ENCODE measurements at places on chromosomes 2 and 18.

- DNase-seq, result no peak
These were observed 9.8 kb upstream of the EPC2 start for GRCh38 chr2:148634749-148635148.

- DNase-seq, result no peak
These were observed 210.1 kb downstream of the ZNF521 start for GRCh38 chr18:25141886-25142285.

GRCh38 chr2:177464549-177464948 is 72.0 kb downstream of the AGPS start:
- DNase-seq, result no peak

- DNase-seq, result no peak
These were observed 209.3 kb upstream of the SOX11 start for GRCh38 chr2:5482929-5483331.

DNA sequence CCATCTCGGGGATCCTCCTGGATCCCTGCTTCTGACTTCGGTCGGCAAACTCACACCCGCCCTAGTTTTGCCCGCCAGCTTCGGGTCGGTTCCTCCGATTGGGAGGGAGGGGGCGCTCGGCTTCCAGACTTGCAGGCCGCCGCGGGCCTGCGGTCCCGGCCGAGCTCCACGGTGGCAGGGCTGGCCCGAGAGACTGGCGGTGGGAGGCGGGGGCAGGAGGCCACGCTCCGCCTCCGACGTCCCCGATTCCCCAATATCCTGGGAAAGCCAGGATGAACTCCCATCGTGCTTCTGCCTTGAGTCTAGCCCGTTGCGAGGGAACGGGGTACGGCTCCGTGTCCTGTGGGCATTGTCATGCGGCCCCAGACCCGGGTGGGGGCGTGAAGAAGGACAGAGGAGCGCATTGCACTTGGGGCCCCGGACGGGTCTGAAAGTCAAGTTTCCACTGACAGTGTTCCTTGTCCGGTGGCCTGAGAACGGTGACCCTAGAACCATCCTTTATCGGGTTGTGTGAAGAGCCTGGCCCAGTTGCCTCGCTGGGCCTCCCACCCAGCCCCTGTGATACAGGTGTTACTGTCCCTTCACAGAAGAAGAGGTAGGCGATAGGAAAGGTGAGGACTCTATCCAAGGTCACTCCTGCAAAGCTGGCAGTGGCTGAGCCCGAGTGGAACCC is 2.4 kb upstream of the INHBB start:
- peak; percentile 76 for DNase-seq

DNA sequence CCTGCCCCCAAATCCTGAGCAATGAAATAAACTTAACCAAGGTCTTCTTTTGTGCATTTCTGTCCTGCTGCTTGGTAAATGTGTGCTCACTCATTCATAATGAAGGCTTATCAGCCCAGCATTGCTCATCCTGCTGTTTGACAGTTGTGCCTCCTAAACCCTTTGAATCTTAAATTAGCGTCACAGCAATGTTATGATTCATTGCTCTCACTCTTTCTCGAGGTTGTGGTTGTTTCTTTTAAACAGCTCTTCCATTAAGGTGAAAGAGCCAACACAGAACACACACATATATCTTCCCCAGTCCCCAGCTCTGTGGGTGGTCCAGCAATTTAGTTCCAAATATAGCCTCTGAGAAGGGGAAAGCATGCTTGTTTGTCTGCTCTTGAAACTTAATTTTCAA is 84.0 kb downstream of the EVA1A start:
- DNase-seq, result no peak

DNA sequence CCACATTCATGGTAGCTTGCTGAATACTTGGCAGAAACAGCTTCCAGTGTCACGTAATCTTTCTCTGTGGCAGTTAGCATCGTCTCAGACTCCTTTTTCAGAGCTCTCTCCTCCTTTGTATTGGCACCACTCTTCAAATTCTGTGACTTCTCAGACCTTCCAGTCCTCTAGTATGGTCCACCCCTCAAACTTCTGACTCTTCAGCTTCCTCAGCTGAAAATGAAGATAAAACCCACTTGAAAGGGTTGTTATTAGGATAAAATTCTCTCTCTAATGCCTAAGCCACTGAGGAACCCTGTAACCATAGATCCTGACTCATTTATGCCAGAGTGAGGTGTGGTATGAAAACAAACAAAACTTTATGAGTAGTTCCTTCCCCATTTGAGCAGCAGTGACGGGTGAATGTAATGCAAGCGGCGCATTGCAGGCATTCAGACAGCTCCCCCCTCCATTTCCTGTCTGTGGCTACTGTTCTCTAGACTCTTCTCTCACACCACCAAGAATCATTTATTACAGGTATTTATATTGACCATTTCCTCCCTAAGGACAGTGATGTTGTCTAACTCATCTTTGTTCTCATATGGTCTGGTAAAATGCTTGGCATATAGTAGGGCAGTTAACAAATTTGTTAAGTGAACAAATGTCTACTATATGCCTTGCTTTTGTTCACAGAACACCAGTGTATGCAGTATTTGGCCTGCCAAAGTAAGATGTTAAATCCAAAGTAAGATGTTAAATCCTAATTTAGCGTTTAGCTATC is 35.3 kb downstream of the GALNT1 start:
- peak; percentile 90 for DNase-seq

- no peak for DNase-seq
These were observed 489.3 kb downstream of the SOX11 start for GRCh38 chr2:6181525-6181924.

GRCh38 chr2:174970092-174970491 is 35.1 kb downstream of the CHN1 start:
- DNase-seq, result no peak

GRCh38 chr2:43349904-43350303 is 123.5 kb upstream of the ZFP36L2 start:
- no peak for DNase-seq

Measured in KBM-7 (cell line).